Hematopoietic multipotent progenitor cell treated with erythropoietin and hydrocortisone succinate and interleukin-3 and kit ligand, for 8 days (in vitro differentiated cells): ENCODE measurements at places on chromosomes 4 and X.

DNA sequence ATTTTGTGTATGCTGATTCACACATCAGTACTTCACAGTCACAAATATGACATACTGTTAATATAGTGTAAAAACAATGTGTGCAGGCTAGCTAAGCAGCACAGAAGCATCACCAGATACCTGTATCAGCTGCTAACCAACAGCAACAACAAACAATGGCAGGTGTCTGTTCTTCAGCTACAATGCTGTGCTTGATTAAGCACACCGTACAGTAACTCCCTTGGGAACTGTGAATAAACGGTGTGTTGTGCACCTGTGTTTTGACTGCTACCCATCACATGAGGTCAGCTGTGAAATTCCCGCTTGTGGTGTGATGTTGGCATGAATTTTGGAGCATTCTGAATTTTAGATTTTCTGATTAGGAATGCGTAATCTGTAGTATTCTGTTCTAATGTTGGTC lies 379.7 kb upstream of the FAT1 start:
- no peak for DNase-seq

- no peak for DNase-seq
Observed at GRCh38 chr4:187171706-187172339, 448.2 kb upstream of the FAT1 start.

DNA sequence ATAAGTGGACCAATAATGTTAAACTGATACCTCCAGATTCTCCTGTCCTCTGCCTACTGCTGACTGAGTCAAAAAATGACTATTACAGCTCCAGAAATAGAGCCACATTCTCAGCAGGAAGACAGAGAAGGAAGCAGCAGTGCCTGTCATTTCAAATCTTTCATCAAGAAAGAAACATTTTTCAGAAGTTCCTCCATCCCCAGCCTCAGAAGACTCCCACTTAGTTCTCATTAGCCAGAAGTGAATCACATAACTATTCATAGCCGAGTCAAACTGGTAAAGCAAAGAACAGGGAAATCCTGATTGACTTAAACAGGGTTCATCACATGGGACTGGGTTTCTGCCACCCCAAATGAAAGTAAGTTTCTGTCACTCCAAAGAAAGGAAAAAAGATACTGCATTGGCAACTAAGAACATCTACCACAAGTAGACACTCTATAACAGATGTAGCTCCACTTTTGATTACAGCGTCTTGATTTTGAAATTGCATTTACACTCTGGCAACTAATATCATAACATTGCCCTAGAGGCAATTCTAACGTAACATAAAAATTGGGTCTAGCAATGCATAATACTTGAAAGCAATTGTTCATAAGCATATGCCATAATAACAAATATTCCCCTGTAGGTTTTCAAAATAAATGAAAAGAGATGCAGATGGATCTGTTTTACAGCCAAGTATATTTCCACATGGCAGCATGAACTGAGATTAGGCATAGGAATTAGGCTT lies 599.8 kb downstream of the GALNTL6 start:
- no peak for DNase-seq

DNA sequence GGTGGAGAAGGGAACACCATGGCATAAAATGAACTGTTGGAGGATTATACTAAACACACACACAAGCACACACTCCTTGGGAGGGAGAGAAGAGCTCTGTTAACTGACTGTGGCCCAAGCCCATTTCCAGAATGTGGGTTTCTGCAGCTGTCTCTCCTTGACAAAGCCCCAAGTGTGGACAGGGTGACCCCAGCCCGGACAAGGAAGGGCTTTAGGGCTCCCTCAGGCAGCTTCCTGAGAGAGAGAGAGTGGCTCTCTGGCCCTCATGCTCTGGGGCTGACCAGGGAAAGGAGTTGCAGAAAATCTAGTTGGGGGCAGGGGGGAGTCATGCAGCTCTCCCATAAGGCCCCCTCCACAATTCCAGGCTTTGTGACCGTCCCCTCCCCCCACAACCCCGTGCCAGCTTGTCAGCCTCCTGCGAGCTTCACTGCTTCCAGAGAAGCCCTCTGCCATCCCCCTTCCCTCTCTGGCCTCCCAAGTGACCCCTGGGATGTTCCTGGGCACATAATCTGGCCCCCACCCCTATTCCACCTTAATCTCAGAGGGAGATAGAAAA lies 590 bp downstream of the ARHGEF9 start:
- DNase-seq: no peak

DNA sequence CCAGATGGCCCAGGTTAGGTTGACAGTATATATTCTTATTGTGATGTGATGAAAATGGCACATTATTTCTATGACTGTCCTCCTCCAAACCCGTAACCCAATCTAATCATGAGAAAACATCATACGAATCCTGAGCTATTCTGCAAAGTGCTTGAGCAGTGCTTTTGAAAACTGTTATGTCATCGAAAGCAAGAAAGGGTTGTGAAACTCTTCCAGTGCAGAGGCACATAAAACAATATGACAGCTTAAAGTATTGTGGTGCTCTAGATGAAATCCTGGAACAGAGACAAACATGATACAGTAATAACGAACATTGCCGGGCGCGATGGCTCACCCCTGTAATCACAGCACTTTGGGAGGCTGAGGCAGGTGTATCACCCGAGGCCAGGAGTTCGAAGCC lies 1648.0 kb downstream of the STIM2 start:
- DNase-seq: no peak

DNA sequence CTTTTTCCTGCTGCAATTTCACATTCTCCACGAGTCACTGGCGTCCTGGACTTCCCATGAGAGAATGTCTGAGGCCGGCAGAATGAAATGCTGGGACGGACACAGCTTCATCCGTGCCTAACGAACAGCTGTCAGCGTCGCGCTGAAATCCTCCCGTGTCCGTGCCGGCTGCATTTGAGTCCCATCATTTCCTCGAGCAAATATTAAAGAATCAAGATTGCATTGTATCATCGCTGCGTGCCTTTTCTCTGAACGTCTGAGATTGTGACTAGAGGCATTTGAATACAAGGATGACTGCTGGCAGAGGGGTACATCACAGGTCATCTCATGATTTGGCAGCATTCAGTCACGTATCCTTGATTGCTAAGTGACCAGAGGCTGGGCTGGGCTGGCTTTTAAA lies 279.9 kb downstream of the ASMT start:
- DNase-seq: no peak

DNA sequence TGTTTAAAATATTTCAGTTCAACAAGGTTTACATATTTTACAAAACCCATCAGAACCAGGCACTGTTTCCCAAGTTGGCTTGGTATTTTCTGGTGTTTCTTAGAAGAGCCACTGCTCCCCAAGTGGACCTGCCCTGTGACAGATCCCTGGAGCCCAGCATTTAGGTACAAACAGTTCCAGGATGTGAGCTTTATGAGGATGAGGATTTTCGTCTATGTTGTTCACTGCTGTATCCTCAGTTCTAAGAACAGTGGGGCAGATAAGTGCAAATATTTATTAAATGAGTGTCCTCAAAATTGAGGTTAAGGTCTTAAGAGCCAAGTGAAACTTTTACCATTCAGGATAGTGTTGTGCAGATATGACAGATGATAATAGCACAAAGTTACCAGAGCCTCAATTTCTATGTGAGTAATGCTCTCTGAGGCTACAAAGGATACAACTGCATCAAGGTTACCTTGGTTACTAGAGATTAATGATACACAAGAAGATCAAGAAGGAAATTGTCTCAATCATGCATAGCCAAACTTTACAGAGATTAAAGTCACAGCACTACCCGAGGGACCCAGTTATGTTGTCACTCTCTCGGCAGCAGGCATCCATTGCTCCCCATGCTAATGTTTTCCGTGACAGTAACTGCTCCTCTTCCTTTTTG lies 37.5 kb downstream of the ANXA3 start:
- DNase-seq: no peak

DNA sequence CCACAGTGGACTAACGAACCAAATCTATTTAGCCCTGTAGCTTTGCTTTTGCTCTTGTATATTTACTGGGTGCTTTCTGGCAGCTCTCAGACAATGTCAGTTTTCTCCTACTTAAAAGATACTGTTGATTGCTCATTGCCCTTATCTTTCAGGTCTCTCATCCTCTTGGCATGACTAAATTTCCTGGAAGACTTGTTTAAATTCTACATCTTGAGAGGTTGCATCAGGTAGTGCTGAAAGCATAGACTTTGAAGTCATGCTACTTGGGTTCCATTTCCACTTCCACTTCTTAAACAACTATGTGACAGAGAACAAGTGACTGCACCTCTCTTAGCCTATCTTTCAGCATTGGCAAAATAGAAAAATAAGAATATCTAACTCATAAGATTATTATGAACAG lies 8.4 kb downstream of the TDO2 start:
- DNase-seq: no peak

- no peak for DNase-seq
Observed at GRCh38 chr4:99264927-99265326, 25.9 kb downstream of the ADH1A start.

- DNase-seq: no peak
Observed at GRCh38 chrX:21167494-21167893, 206.7 kb upstream of the CNKSR2 start.

DNA sequence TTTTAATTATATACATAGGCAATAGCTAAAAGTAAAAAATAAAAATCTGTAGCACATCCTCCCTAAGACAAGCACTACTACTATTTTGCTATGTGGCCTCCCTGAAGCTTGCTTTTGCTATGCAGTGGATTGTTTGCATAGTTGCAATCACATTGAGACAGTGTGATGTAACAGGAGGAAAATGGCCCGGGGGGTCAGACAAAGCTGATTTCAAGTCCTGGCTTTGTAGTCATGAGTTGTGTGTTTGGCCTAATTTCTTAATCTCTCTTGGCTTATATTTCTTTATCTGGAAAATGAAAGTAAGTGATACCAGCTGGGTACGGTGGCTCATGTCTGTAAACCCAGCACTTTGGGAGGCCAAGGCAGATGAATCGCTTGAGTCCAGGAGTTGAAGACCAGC lies 166.6 kb downstream of the LHFPL1 start:
- DNase-seq: no peak

DNA sequence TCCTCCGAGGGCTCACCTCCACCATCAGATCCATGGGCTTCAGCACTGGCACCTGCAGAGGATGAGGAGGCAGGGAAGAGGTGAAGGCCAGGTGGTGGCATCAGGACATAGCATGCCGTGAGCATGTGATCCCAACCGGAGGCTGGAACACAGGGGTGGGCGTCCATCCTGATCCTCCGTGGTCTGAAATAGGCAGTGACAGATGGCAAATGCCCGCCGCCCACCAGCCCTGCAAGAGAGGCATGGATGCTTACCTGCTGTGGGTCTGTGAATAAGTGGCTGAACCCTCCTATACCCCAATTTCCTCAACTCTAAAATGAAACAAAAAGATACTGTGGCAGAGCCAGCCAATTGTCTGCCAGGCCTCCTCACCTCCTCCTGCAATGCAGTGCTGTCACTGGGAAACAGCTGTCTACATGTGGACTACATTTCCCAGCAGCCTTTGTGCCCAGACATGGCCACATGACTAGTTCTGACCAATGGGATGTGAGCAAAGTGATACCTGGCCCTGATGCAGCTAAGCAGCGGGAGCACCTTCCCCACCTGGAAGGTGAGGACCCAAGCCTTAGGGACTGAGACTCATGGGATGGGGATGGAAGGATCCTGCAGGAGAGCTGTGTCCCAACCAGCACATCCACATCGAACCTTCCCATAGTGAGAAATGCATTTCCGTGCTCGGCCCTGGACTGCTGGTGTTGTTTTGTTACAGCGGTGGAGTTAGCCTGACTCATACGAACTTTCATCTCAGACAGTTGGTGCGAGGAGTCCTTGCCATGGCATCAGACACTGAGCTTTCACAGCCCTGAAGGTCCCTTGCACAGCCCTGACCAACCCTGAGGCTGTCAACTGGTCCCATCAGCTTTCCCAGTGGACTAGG lies 99.5 kb downstream of the PPP2R2C start:
- peak; percentile 37 for DNase-seq

DNA sequence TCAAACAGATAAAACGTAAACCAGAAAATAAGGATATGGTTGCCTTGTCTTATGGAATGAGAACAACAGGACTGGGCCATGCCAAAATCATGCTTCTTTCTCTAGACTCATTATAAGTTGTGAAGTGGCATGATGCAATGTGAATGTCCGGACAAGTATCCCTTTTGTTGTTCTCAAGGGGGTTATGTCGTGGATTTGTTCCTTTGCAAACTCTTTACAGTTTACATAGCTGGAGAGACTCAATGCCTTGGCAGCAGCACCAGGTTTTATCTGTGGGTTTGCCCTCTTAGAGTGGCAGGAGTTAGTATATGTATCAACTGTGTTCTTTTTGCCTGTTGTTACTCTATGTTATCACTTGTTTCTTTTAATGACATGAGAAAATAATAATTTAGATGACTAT lies 41.4 kb downstream of the SPRY1 start:
- no peak for DNase-seq

GRCh38 chrX:21382715-21383114 lies 8.5 kb downstream of the CNKSR2 start:
- no peak for DNase-seq

DNA sequence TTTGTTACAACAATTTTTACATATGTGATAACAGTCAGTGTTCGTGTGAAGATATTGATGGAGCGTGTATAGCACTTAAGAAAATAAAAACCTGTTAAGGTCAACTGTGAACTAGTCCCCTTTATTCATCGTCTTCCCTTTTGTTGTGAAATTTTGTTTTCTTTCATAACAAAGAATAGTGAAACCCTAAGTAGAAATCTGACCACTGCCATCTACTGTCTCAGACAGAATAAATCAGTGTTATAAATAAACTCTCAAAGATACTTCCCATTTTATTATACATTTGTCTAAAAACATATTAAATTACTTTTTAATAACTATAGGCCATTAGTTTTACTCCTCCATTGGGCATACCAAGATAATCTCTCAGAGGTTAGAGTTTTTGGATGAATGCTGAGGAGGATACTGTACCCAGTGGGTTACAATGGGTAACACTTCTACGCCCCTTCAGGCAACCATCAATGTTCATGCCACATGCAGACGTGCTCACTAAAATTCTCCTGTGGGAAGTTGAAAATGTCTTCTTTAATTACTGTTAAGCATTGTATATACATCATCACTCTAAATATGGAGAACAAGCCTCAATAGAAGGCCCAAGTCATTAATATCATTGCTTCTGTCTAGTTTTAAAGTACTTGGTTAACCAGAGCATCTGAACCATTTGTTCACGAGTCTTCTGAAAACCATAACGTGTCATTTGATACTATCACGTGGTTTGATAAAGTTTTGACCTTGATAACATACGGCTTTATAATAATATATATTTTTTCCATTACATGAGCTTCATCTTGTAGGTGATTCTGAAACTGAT lies 171.2 kb downstream of the TMA16 start:
- no peak for DNase-seq

DNA sequence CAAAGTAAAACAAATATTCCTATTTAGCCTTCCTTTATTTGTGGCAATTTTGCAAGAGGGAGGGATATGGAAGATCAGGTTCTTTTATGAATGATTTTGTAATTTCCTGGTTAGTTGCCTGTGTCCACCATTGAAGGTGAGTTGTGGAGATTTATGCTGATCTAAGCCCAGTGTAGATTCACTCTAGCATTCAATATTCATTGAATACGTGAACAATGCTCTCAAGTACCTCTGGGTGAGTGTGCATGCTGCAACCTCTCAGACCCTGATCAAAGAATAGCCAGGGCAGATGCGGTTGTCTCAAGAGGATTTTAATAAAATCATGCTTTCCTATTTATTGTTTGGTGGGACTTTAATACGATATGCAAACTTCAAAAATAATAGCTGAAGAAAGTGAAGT lies 628.4 kb downstream of the SPRY1 start:
- no peak for DNase-seq
